ENCODE measurements at places on chromosomes 6 and 20.
A peak's percentile ranks its signal among the peaks of the same experiment; 100 is the strongest.

DNA sequence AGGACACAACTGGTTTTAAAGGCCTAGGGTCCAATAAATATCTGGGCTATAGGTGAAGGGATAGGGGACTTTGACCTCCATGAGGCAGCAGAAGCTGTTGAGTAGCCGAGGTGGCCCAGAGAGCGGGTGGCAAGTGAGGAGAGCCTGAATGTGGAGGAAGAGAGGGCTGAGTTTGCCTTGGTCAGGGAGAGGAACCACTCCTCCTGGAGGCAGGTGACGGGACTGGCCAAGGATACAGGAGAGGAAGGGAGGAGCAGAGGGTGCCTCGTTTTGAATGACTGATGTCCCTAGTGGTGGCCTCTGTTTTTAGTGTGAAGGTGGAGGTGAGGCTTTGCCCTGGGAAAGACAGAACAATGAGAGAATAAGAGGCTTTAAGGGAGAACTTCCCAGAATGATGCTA, 19.1 kb upstream of the AAR2 start:
- peak; percentile 75 for DNase-seq

GRCh38 chr6:165060720-165061119, 248.7 kb downstream of the C6orf118 start:
- no peak for DNase-seq

DNA sequence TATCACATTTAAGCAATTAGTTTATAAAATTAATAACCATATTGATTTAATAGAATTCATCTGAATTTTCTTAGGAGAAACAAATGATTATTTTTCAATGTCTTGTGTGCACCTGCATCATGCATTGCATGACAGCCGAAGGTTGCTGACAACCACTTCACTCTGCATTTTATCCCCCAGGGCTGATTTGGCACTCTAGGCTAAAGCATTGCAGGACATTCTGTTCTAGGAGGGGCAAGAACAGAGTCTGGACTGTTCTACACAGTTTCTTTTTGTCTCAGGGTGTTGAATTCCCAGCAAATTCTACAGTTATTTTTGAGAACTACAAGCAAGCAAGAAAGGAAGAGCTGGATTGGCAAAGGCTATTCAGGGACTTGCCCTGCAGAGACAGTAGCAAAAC, 570.4 kb upstream of the EYS start:
- DNase-seq = no peak

DNA sequence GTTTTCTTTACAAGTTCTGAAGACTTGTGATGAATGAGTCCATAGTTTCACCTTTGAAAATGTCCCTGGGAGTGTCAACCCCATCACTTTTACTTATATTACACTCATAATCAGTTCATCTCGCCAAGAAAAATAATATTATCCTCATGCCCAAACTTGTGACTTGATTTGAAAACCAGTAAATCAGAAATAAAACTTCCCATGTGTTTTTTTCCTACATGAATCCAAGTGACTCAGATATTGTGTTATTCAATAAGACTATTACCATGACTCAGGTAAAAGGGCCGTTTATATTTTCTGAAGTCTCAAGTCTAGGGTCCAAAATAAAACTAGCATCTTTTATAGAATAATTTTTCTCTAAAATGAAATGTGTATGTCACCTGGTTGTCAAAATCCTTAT, 15.8 kb upstream of the CYP24A1 start:
- no peak for DNase-seq

- DNase-seq = no peak
These were observed 174.5 kb upstream of the SNX9 start for GRCh38 chr6:157648561-157648960.

- DNase-seq = no peak
These were observed 3.2 kb upstream of the KCNK15 start for GRCh38 chr20:44742304-44743079.

DNA sequence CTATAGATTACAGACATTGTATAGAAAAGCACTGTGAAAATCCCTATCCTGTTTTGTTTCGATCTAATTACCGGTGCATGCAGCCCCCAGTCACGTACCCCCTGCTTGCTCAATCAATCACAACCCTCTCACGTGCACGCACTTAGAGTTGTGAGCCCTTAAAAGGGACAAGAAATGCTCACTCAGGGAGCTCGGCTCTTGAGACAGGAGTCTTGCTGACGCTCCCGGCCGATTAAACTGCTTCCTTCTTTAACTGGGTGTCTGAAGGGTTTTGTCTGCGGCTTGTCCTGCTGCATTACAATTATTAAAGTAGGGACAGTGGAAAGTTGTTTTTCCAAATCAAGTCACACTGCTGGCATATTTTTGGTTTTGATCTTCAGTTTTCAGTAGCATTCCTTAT, 2.6 kb downstream of the TXLNB start:
- no peak for DNase-seq

GRCh38 chr6:126152372-126152745, 166.0 kb downstream of the TRMT11 start:
- no peak for DNase-seq

- DNase-seq = no peak
These were observed 136.1 kb downstream of the INSM1 start for GRCh38 chr20:20503777-20504530.

- peak; percentile 19 for DNase-seq
These were observed 4.6 kb downstream of the SMIM29 start for GRCh38 chr6:34243901-34244884.

DNA sequence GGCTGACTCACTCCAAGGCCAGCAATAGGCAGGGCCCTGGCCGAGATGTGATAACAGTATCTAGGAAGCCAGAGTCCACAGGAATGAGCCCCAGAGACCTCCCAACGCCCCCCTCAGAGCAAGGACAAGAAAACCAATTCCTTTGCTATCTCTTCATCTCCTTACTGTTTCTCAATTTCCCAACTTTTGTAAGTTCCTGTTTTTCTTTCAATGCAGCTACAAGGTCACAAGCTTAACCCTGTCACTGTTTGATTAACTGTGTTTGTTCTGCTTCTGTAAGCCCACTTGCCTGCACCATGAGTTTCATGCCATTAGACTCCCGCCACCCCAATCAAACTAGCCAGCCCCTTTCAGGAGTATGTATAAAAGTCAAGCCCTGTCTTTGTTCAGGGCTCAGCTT, 3.5 kb downstream of the FKBP1C start:
- DNase-seq = no peak

DNA sequence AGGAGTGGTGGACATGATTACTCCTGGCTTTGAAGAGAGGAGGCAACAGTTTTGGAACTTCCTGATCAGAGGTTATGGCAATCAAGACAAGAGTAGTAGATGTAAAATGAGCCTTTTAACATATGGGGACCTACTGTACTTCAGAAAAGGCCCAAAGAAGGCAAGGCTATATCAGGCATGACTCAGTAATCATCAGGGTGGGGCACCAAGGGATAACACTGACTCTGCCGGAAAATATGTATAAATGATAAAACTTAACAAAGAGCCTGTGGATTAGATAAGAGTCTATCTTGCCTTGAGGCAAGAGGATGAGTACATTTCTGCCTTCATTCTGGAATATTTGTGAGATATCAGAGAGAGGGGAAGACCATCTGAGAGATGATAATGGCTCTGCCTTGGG, 1389.9 kb upstream of the MAP3K7 start:
- DNase-seq = no peak
